NCI-H146 (cell line): ENCODE measurements at places on chromosomes 11 and 22.

- DNase-seq: no peak
These were observed 11.2 kb downstream of the IL10RA start for GRCh38 chr11:117997406-117997805.

DNA sequence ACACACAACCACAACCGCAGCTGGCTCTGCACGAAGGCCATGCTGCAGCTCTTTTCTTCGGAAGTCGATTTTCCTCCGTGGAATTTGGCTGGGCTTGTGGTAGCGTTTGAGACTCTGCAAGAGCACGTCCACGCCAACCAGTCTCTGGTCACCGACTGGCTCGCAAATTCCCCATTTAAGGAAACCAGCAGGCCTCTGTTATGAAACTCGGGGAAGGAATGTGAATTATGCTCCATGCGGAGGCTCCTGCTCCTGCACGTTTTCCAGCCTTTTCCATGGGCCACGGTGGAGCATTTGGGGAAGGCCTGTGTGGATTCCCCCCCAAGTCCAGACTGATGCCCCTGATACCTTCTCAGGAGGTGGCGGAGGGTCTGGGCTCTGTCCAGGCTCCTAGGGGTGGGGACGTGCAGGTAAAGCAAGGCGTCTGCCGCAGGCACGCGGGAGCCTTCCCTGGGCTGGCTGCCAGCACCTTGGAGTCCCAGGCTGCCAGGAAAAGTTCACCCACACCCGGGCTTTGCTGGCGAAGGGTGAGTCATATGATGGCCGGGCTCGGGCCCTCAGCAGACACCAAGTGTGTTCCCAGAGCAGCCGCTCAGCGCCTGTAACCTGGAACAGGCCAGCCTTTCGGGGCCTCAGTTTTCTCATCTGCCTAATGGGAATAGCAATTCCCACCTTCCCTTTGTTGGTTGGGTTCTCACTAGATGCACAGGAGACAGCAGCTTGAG lies 41.9 kb downstream of the LRP5 start:
- no peak for DNase-seq

- no peak for DNase-seq
These were observed 33.4 kb downstream of the TMEM123 start for GRCh38 chr11:102419181-102419580.

GRCh38 chr11:86251345-86251744 lies 6.8 kb downstream of the EED start:
- DNase-seq: no peak

DNA sequence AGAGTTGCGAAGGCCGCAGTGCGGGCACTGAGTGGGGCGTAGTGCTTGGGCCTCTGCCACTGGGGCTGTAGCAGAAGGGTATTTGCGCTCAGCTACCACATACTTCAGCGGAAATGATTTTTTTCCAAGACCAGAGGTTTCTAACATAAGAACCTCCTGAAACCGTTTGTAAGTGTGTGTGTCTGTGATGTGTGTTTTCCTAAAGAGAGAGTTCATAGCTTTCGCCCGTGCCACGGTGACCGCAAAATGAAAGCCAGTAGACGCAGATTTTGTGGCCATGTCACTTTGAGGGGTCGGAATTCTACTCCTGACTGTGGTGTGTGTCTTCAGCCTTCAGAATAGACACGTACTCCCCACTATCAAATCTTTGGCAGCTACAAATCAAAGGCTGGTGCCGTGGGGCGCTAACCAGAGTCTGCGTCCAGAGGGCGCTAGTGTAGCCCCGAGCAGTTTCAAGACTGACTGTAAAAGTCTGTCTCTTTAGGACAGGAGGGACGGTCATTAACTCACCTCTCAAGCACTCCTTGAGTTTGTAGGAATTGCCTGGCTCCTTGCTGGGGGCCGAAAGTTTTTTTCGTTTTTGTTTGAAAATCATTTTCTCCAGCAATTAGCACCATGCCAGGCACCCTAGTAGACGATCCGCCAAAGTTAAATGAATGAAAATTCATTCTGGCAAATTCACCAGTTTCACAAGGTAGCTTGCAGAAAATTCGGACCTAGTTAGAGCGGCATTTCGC lies 2.5 kb upstream of the CALCA start:
- DNase-seq: no peak

DNA sequence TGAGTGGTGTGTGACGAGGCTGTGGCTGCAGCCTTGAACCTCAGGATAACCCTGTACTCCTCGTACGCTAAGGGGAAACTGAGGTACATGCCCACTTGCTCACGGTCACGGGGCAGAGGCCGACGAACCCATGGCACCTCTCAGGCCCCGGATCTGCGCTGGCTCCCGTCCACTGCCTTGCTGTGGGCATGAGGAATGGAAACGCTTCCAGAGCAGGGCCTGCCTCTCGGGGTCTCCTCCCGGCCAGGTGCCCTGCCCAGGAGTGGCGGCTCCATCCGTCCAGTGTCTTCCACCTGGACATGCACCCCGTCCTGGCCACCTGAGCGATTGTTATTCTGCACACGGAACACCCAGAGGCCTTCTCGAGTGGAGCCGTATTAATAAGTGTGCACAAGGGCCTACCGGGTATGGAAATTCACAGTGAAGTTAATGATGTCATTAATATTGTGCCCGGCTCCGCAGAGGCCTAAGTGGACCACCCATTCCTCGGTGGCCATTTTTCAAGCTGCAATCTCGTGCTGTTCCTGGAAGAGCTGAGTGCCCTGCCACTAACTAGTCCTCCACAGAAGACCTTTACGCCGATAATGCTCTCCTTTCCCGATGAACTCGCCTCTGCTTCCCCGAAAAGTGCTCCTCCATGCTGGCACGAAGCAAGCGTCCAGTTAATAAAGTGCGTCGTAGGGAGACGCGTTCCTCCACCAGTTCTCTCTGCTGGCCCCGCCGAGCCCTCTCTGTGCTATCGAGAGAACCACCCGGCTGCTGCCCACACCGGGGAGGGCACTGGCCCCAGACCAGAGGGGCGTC lies 927.9 kb downstream of the BRD1 start:
- no peak for DNase-seq

DNA sequence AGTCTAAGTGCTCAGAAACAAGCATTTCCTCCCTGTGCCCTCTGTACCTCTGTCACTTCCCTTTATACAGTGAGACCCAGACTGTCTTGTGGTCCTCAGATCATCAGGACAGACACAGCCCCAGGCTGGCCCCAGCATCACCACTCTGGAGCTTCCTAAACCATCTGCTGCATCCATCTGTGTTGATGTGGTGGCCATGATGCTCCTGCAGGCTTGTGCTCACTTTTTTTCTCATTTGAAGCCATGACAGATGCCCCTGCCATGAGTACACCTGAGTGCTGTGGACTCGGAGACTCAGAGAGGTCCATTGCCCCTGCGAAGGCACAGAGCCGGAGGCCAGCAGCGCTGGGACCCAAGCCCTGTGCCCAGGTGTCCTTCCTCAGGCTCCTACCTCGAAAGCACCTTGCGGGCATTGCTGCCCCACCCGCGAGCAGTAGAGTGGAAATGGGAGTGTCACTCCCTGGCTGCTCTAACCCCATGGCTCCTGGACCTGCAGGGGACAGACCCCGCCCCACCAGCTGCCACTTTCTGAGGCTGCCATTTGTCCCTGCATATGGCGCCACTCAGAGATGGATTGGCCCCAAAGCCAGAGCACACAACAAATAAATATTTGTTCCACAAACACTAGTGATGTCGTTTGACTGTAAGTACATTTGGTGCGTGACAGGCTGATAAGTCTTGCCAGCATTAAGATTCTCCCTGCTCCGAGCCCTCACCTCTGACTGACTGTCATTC lies 593.5 kb downstream of the TBC1D22A start:
- DNase-seq: no peak

DNA sequence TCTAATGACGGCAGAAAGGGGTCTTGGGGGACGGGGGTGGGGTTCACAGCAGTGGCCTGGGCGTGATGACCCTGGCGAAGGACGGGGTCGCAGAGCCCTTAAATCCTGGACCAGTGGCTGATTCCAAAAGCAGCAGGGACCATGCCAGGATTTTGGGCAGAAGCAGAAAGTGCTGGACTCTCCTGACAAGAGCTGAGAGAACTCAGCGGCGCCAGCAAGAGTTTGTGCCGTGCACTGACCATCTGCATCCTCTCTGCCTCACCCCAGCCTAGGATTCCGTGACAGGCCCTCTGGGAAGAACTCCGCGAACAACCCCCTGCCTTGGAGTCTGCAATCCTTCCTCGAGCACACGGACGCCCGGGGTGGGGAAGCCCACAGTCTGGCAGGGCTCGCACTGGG lies 644 bp upstream of the NDUFV1 start:
- no peak for DNase-seq

DNA sequence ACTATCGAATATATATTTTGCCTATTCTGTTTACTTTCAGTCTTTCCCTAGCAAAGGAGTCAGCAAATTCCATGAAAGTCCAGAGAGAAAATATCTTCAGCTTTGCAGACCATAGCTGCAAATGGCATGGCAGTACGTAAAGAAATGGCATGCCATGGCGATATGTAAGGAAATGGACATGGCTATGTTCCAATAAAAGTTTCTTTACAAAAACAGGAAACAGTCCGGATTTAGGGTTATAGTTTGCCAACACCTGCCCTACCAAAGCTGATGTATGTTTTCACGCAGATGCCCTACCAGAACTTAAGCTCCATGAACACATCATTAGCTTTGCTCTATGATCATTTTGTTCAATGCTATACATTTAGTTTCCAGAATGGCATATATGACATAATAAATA lies 19.5 kb downstream of the KIAA0930 start:
- DNase-seq: no peak

GRCh38 chr11:116731097-116731761 lies 41.6 kb downstream of the BUD13 start:
- peak; percentile 72 for DNase-seq

- peak; percentile 45 for DNase-seq
These were observed 43.5 kb downstream of the APOL3 start for GRCh38 chr22:36117053-36117554.

DNA sequence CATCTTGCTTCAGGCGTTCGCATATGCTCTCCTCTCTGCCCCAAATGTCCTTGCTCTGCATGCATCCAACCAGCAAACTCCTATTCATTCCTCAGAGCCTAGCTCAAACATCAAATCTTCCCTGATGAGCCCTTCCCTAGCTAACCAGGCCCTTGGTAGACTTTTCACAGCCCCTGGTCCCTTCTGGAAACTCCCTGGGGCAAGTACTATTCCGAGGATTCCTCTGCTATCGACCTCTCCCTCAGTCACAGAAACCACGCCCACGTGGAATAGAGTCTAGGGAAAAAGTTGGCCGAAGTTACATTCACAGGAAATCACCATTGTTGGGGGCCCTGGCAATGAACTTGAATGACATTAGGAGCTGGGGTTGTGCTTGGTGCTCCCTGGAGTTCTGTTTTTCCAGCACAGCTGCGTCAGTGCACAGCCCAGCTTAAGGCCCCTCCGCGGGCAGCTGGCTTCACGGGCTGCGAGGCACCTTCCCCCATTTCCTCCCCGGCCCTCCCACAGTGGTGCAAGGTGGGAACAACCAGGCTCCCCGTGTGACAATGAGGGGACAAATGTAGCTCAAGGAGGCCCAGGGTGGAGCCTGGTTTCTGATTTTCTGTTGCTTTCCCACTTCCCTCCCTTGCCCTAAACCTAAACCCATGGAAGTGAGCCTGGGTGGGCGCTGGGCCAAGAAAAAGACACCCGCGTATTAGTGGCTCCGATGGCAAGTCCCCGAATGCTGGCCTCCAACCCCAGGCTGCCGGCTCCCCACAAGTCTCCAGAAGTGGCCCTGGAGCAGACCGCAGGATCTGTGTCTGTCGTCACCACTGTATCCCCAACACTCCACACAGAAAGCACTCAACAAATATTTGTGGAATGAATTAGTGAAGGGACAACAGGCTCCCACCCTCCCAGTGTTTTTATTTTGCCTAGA lies 4.3 kb upstream of the ATP5MGL start:
- DNase-seq: no peak

- DNase-seq: no peak
These were observed 26.5 kb downstream of the ARHGEF17 start for GRCh38 chr11:73334384-73335203.

GRCh38 chr11:73524774-73525173 lies 73.1 kb downstream of the FAM168A start:
- DNase-seq: no peak
